Activated CD4-positive, alpha-beta T cell treated with anti-CD3 and anti-CD28 coated beads for 36 hours (primary cell): ENCODE measurements at places on chromosomes 4 and X.
A peak's percentile ranks its signal among the peaks of the same experiment; 100 is the strongest.

GRCh38 chr4:36332782-36333131 is 51.3 kb downstream of the DTHD1 start:
- no peak for DNase-seq

GRCh38 chrX:19857131-19857530 is 30.3 kb downstream of the SH3KBP1 start:
- no peak for DNase-seq

DNA sequence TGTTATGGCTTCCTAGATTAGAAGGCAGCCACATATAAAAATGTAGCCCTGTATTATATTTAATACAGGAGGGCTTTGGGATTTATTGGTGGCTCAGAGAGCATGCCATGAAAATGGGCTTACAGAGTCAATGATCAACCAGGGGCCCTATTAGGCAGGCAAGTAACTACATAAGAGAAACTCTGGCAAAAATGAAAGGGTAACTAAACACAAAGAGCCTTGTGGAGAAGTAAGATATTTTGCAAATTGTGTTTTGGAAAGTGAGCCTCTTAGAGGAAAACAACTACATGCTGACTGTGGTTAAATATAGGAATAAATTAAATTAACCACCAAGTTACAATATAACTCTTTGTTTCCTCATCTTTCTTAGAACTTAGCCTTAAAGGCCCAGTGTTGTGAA is 5.5 kb downstream of the SAT1 start:
- no peak for DNase-seq

DNA sequence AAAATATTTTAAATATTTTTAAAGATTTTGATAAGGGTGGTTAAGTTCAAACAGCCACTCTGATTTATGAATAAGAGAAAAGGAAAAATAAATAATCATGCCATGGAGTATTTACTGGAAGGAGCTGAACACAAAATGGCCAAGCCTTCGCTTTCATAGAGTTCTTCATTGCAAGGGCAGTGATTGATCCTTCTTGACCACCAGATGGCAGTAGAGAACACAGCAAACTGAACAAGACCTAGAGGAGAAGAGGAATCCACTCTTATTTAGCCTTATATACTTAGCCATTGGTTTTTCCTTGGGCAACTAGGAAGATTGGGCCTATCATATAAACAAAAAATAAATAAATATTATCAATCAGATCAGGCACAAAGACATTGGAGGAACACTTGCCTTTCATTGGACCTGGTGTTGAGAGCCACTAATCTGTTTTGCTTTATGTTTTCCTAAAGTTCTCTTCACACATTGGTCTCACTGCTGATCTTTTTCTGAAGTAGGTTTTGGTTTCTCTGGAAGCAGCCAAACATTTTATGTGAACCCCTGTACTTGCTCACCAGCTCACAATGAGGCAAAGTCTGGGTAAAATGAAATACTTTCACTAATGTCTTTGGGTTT is 58.1 kb upstream of the PARM1 start:
- peak; percentile 16 for DNase-seq

GRCh38 chr4:39613093-39613656 is 25.5 kb downstream of the SMIM14 start:
- DNase-seq, result no peak

- DNase-seq, result peak; percentile 16
Observed at GRCh38 chr4:141132072-141132708, 1.1 kb downstream of the RNF150 start.

- no peak for DNase-seq
Observed at GRCh38 chr4:169253113-169253671, 17.6 kb downstream of the SH3RF1 start.

- no peak for DNase-seq
Observed at GRCh38 chr4:173821036-173821435, 291.0 kb upstream of the HAND2 start.

DNA sequence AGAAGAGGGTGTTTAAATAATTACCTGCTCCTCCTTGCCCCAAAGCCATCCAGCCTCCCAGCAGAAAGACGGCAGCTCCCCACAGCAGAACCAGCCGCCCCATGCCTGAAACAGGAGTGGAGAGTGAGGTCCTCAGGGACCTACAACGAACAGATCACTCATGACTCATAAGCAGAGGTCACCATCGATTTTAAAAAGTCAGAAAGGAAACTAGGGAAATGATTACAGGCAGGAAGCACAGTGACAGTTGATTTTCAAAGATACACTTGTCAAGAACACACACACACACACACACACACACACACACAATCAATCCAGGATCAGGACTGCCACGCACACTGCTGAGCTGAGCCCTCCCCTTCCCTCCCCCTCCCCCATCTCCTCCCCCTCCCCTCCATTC is at the start of gene CRLF2:
CRLF2 (minus strand) TSS at position 118 of the 400 bp plus-strand sequence; CDS start at position 103, 15 bp downstream.
- DNase-seq, result peak; percentile 56

- peak; percentile 47 for DNase-seq
Observed at GRCh38 chr4:122639181-122639580, 18.3 kb upstream of the IL21 start.

DNA sequence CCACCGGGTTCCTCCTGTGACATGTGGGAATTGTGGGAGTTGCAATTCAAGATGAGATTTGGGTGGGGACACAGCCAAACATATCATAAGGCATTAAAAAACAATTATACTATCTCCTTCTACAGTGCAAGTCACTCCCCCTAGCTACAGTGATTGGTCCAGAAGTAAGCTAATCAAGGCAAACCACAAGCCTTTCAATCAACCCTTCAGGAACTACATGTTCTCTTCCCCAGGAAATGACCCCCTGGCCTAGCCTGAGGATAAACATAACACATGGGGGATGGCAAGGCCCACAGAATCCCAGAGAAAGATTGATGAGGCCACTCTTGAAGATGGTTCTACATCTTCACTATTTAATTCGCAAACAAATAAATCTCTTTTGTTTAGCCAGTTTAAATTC is 25.2 kb upstream of the FAM241A start:
- no peak for DNase-seq

DNA sequence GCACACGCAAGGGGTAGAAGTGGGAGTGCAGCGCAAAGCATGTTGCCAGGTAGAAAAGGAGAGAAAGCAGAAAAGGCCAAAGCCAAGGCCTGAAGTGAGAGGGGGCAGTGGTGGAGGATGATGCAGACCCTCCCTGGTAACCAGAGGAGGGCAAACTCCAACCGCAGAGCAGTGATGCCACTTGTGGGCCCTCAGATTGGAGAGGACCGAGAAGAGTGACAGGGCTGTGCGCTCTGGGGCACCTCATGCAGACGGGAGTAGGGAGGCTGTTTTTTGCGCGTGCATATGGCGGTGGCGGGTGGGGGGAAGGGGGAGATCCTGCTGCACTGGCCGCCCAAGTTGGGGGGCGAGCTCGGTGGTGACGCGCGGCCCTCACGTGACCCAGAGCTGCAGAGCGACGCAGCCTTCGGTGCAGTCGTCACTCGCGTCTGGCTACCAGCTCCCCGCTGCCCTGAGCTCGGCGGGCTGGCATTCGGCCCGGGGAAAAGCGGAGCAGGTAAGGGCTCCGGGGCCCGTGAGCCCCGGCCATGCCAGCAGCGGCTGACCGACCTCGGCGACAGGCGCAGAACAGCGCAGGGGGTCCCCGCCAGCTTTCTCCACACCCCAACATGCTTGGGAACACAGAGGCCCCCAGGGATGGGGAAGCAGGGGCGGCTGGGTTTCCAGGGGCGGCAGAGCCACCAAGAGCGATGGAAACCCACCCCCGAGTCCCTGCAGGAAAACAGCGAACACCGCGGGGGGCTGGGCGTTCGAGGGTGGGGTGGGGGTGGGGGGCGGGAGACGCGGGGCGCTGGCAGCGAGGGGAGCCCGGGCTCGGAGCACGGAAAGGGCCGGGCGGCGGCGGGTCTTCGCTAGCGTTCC is at the start of gene BEX3:
BEX3 (plus strand) TSS at position 421 of the 861 bp plus-strand sequence. CDS start 984 bp downstream, outside the sequence.
- peak; percentile 48 for DNase-seq

DNA sequence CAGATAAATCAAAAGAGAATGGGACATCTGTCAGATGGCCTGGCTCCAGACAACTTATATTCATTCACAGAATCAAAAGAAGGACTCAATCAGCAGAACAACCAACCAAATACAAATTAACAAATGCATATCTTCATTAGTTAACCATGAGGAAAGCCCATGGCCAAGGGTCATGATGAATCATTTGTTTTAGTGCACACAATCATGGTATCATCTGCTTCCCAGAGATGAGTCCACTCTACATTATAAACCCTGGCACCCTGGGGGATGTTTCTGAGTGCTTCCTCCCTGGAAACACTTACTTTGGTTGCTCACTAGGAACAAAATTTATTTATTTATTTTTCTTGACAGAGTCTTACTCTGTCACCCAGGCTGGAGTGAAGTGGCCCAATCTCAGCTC is 453.3 kb upstream of the HS3ST1 start:
- DNase-seq, result no peak

DNA sequence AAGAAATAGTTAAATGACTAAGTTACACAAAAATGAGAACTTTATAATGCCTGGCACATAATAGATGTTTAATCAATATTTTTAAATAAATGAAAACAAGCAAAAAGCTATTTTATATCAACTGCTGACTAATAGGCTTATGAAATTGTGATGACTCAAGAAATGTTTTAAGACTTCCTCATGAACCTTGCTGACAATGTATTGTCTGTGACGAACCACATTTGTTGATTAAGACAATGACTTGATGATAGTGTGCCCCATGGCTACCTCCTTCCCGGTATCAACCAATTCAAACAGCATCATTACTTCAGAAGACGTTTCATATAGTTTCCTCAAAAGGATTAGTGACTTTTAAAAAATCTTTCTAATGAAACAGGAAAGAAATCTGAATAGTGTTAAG is 7.9 kb downstream of the CXCL6 start:
- DNase-seq, result no peak

GRCh38 chr4:53571936-53572599 is 19.2 kb downstream of the LNX1 start:
- DNase-seq, result no peak

- DNase-seq, result no peak
Observed at GRCh38 chr4:35175487-35175886, 1068.8 kb downstream of the ARAP2 start.

- no peak for DNase-seq
Observed at GRCh38 chrX:71917621-71918343, 7.1 kb downstream of the NHSL2 start.

- DNase-seq, result no peak
Observed at GRCh38 chr4:165621983-165622382, 243.2 kb downstream of the CPE start.

DNA sequence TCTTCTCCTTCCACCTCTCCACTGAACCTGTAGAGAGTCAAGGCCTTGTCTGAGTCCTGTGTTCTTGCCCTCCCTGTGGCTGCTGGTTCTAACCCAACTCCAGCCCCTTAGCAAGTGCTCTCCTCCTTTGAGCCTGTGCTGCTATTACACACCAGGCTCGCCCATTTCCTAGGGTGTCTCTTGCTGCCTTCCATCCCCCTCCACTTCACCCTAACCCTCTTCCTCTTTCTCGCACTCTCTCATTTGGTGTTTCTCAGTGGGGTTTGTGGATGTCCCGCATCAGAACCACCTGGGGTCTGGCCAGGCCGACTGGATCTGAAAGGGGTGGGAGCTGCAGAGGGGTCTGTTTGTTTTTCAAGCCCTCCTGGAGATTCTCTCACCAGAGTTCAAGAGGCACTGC is 156.7 kb downstream of the SPRY1 start:
- DNase-seq, result no peak

GRCh38 chrX:123860983-123861382 is 1.1 kb downstream of the XIAP start:
- no peak for DNase-seq

DNA sequence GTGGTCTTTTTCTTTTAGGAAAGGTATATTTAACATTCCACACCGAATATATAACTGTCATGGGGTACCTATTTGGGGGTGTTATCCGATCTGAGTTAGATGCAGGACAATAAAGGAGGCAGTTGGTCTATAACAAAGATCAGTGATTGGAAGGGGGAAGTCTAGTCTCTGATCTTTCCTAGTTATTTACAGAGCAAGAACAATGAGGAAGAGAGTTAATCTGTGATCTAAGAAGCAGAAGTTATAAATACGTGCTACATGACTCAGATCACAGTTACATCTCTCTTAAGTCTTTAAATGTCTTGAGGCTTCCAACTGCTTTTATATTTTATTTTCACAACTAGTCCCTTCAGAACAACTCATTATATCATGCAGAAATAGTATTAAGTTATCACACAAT is 33.2 kb upstream of the ARMCX4 start:
- DNase-seq, result no peak

DNA sequence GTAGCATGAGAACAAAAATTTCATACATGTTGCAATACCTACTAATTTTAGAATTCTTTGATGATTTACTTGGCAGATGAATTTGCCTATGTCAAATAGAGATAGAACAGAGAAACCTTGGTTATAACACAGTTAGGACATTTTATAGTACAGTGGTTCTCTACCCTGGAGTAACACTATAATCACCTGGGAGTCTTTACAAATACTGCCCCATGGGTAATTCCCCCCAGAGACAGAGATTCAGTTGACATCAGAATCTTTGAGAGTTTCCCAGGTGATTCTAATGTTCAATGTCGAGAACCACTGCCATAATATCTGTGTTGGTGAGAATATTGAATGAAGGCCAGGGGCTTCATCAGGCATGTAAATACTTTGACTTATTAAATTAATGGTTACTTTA is 401.3 kb upstream of the NDST4 start:
- DNase-seq, result no peak

DNA sequence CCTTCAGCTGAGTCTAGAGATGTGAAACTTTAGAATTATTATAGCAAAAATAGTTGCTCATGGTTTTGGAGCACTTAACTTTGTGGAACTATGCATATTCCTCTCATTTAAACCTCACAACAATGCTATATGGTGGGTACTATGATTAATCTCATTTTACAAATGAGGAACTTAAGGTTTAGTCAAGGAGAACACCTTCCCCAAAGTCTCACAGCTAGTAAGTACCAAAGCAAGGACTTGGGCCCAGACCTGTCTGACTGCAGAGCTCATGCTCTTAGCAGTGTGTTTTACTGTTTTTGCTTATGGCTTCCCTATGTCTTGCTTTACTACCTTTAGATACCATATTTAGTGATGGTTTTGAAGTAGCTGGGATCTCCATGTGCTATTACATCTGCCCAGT is 5.1 kb downstream of the UBE2A start:
- no peak for DNase-seq

DNA sequence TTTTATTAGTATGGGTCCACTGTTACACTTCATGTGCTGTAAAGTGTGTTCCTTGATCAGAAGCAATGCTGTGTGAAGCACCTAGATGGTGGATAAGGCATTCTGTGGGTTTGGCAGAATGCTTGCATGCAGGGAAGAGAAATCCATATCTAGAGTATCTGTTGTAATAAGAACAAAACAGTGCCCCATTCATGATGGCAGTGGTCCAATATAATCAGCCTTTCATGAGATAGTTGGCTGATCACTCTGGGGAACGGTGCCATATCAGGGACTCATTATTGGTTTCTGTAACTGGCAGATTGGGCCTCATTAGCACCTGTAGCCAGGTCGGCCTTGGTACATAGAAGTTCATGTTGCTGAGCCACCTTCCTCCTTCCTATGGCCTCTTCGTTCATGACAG is 28.7 kb downstream of the STIM2 start:
- no peak for DNase-seq

GRCh38 chrX:2707334-2707760 is 16.3 kb downstream of the CD99 start:
- peak; percentile 86 for DNase-seq

GRCh38 chr4:17758485-17758884 is 22.9 kb downstream of the FAM184B start:
- DNase-seq, result no peak
